Fibroblast of skin of left biceps (primary cell): ENCODE measurements at places on chromosomes 7 and 10.

DNA sequence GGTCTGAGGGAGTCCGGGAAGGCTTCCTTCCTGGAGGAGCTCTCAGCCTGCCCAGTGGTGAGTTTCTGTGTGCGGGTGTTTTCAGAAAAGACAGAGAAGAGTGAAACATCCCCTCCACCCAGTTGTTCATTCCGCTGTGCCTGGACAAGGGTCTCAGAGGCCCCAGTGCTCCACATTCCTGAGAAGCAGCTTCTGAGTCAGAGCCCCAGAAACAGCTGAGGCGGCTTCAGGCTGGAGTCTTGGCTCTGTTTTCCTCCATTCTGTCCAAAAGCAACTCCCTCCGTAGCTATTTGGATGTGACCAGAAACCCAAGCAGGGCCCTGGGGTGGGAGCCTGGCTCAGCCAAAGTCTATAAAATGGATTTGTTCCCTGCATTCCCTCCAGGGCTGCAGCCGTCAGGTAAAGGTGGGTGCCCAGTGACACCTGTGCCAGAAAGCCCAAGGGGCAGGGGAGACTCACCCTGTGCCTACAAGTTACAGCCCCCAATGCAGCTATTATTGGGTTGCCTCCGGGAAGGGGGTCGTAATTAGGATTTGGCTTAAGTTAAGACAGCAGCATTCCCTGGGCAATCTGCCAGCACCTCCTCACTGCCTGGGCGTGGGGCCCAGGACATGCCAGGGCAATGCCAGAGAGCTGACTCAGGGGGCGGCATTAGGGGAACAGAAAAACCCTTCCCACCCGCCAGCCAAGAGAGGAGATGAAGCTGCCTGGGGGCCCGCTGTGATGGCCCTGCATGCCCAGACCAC, 13.1 kb upstream of the CAMK2G start:
- peak; percentile 70 for DNase-seq

GRCh38 chr10:20006169-20006870, 190.1 kb downstream of the PLXDC2 start:
- no peak for DNase-seq

GRCh38 chr7:70356085-70356786, 758.0 kb downstream of the AUTS2 start:
- DNase-seq = no peak

- no peak for DNase-seq
These were observed 27.5 kb downstream of the STRA8 start for GRCh38 chr7:135260930-135261721.

DNA sequence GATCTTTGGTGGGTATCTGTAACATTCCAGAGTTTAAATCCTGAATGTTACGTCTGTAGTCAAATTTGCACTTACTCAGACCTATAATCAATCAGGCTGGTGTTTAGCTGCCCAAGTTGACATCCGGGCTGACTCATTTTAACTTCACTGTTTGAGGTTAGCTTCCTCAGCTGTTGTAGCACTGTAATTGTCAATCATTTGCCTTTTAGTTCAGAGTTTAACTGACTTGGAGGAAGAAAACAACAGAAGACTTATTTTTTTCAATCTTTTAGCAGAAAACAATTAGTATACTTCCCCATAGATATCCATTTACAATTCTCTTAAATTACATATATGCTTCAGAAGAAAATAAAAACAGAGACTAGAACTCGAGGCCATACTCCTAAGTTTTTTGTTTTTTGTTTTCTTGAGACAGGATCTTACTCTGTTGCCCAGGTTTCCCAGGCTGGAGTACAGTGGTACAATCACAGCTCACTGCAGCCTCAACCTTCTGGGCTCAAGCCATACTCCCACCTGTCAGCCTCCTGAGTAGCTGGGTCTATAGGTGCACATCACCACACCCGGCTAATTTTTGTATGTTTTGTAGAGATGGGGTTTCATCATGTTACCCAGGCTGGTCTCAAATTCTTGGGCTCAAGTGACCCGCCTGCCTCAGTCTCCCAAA, 38.5 kb upstream of the LRRC17 start:
- DNase-seq = peak; percentile 53

GRCh38 chr7:18194616-18195015, 167.0 kb upstream of the PRPS1L1 start:
- no peak for DNase-seq
